Neural crest cell (in vitro differentiated cells): ENCODE measurements at places on chromosomes 3 and 15.
A peak's percentile ranks its signal among the peaks of the same experiment; 100 is the strongest.

- DNase-seq = no peak
Observed at GRCh38 chr3:151204530-151205402, 1.8 kb upstream of the GPR171 start.

DNA sequence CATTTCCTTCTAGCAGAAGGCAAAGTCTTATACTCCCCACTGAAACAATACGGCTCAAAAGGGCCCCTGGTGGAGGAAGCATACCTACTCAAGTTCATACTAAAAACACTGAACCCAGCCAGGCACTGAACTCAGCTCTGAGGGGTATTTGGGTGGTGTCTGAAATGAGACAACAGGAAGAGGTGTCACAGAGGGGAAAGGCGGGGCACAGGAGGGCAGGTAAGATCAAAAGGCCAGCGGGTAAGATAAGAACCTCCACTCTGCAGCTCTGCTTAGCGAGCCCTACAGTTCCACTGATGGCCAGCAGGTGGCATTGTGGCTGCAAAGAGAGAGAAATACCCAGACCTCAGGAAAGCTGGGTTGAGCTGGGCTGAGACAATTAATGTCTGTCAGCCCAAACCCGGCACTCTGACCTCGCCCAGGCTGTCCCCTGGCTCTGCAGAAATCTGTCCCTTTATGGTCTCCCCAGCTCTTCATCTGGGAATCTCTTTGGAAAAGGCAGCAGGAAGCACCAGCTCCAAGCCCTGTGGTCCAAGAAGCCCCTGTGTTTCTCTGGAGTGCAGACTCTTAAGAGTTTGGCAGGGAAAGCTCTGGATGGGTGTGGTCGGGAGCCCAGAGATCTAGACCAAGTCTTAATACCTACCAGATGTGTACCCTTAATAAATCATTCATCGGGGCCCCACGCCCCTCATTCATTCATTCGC, 8.4 kb downstream of the MFGE8 start:
- DNase-seq = peak; percentile 83

GRCh38 chr3:37694284-37694675, 167.4 kb upstream of the CTDSPL start:
- peak; percentile 43 for DNase-seq

DNA sequence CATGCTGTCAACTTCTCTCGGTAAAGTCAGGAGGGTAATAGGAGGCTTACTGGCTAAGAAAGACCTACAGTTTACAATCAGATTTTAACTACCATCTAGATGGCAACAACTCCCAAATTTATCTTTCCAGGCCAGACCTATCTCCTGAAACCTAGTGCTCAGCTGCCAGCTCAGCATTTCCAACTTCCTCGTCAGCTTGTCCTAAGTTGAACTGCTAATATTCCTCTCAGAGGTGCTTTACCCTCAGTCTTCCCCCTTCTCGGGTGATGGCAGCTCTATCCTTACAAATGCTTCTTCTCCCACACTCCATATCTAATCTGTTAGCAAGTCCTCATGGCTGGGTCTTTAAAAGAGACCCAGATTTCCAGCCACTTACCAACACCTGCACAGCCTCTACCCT, 36.9 kb upstream of the UBE2E2 start:
- no peak for DNase-seq

GRCh38 chr3:16510620-16511319, 2.7 kb downstream of the RFTN1 start:
- DNase-seq = no peak

DNA sequence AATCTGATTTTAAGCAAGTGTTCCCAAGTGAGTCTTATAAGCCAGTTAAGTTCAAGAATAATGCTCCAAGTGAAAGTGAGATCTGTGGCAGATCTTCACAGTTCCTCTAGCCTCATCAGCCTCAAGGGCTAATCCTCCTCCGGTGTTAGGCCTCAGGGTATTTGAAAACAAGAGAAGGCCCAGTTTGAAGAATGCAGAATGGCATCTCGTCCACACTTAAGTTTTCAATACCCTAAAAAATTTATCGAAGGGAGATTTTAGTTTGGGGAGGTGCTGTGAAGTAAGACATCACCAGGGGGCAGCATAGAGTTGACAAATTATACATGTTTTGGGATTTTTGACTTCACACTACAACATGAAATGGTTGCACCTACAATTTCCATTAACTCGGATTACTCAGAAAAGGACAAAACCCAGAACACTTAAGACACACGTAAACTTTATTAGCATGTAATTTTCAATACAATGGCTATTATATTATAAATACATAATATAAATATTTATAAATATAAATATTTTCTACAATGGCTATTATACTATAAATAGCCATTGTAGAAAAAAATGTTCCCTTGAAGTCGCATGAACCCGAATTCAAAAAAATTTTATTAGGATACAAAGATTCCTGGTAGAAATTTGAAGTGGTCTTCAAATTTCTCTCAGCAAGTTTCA, 2.3 kb upstream of the TMEM266 start:
- peak; percentile 60 for DNase-seq

GRCh38 chr15:31974855-31975829, 55.2 kb upstream of the CHRNA7 start:
- peak; percentile 73 for DNase-seq

DNA sequence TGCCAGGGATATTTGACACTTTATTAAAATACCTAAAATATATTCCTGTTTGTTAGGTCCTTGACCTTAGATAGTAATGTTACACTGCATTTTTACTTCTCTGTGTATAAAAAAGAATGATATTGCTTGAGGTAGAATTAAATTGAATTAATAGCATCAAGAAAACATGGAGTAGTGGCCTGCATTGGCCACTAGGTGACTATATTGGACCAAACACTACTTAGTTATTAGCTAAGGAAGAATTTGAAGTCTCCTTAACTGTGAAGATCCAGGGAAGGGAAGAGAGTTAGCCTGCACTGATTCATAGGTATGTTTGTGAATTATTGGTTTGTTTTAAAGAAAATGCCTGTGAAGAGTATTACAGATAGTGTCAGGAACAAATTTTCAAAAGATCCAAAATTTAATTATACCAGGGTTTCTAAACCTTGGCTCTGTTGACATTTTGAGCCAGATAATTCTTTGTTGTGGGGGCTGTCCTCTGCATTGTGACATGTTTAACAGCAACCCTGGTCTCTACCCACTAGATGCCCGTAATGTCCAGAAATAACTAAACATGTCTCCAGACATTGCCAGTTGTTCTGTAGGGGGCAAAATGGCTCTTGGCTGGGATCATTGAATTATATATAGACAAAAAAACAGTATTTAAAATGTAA, 103.6 kb upstream of the THSD4 start:
- DNase-seq = no peak

- DNase-seq = no peak
Observed at GRCh38 chr3:38489766-38490165, 6.4 kb upstream of the EXOG start.

GRCh38 chr3:49706456-49707112, 12.9 kb downstream of the AMIGO3 start:
- no peak for DNase-seq

- DNase-seq = no peak
Observed at GRCh38 chr15:40069178-40070165, 30.5 kb upstream of the SRP14 start.

- DNase-seq = no peak
Observed at GRCh38 chr15:44153352-44153751, 41.7 kb downstream of the FRMD5 start.

DNA sequence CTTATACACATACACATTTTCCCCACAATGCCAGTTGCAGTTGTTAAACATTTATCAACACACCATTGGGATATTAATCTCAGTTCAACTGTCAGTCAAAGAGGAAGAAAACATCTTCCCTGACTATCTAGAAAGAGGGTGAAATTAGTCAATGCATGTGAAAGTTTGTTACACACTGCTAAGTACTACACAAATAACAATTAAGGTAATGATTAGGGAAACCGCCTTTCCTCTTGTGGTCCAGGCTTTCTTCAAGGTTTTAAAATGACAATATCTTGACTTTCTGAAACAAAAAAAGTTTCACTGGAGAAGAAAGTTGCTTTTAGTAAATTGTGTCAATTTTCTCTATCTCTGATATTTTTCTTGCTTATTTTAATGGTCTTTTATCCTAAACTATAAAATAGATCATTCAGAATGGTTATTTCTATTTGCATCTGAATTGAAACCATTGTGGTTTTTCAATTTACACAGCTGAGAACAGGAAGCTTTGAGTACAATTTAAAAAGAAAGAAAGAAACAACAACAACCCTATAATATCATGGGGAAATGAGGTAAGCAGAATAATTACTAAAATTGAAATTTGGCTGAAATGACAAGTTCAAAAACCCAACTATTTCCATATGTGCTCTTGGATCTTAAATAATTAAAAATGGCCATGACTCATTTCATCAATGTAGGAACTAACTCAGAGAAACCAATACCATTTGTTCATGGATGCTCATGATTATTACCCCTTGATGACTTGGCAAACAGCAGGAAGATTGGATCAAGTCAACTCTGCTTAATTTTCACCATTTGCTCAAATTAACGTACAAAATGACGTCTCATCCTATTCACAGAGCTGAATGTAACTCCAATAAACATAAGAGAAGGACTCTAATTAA, 31.7 kb downstream of the GPR149 start:
- DNase-seq = no peak

DNA sequence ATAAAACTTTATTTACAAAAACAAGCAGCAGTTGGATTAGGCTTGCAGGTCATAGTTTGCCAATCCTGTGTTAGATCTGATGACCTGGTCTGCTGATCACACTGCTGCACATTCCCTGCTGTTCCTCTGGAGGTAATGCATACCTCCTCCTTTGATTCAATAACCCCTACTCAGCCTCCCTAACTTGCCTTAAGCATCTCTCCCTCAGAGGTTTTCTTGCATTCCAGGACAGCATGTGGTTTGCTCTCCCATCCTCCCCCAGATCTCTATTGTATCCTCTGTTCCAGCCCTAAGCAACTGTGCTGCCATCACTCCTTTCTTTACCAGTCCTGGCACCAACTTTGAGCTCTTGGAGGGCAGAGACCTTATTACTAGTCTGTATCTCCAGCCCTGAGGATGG, 63.4 kb downstream of the CACNA2D3 start:
- no peak for DNase-seq

DNA sequence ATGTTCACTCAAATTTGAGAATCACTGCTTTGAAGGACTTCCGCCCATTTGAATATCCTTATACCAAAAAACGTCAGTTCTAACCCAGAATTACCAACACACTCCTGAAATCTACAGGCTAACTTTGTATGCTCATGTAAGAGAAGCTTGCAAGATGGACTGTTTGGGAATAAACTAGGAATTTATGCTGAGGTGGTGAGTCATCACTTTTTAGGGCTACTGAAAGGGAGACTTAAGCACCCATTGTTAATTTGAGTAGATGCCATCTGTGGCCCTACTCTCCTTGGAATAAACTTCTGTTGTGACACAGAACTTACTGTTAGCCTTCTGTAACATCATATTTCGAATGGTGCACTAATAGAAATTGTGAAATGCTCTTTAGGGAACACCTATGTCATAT, 74.6 kb downstream of the FGF12 start:
- no peak for DNase-seq

DNA sequence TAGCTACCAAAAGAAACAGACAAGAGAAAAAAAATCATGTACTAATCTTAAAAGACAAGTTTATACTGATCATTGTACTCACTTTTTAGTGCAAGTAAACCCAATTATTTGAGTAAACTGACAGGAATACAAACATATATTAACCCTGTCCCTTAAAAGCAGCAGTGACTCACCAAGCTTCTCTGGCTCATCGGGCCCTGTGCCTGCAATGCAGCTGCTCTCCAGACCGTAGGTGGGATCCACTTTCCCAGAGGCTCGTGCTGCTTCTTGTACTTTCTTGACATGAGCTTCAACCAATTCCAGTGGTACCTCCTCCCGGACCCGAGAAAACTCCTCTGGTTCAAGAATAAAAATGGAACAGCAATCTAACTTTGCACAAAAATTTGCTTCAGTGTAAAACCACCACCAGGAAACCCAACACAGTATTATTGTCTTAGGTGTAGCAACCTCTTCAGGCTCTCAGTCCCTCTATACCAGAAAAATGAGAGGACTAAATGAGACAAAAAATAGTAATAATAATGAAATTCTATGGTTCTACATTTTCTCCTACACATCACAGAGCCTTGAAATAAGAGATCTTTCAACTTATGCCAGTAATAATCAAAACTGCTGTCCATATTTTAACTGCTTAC, 82.6 kb upstream of the CSPG5 start:
- no peak for DNase-seq

DNA sequence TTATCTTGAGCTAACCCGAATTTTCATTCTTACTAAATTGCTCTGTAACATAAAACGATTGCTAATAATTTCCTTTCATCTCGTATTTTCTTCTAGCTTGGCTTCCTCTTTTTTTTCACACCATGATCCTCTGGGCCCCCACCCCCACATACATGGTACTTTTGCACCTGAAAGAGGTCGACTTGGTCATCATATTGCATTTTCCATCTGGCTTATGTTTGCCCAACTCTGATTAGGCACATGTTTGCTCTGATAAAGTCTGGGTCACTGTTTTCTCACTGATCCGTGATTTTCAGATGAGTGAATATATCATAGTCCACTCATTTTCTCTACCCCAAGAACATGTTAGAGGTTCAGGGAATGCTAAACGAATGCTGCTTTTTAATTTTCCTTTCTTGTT, 49.5 kb downstream of the ARRDC4 start:
- no peak for DNase-seq

GRCh38 chr15:41483519-41483918, 10.2 kb upstream of the ITPKA start:
- no peak for DNase-seq

DNA sequence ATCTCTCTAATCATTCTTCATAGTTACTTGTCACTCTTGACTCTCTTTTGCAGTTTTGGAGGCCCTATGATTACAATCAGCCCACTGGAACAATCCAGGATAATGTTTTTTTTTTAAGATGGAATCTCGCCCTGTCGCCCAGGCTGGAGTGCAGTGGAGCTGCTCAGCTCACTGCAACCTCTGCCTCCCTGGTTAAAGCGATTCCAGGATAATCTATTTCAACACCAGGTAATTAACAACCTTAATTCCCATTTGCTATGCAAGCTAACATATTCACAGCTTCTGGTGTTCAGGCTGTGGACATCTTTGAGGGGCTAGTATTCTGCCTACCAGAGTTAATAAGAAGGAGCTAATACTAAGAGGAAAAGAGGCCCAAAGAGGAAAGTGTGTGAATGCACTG, 1.1 kb upstream of the BLOC1S6 start:
- DNase-seq = no peak

- peak; percentile 80 for DNase-seq
Observed at GRCh38 chr15:77634266-77634962, 1.7 kb upstream of the LINGO1 start.

GRCh38 chr3:187015903-187016638, 85.7 kb downstream of the ST6GAL1 start:
- DNase-seq = no peak

DNA sequence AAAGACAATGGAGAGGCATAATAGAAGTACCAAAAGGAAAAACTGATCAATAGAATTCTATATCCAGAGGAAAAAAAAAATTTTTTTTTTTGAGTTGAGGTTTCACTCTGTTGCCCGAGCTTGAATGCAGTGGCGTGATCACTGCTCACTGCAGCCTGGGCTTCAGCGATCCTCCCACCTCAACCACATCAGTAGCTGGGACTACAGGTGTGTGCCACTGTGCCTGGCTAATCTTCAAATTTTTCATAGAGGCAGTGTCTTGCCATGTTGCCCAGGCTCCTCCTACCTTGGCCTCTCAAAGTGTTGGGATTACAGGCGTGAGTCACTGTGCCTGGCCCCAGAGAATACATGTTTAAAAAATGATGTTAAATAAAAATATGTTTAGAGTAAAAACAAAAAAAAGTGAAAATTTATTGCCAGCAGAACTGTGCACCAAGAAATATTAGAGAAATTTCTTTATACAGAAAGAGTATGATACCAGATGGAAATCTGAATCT, 154.3 kb upstream of the ZBTB20 start:
- DNase-seq = no peak

GRCh38 chr15:65377105-65377975, 462 bp downstream of the IGDCC3 start:
- peak; percentile 48 for DNase-seq
